T-helper 17 cell (primary cell): ENCODE measurements at places on chromosomes 13 and 19. TPM values are rescaled to one million over a fixed set of nuclear protein-coding genes. Genes with fewer than 3 reads are reported as not detected.

CLEC17A gene
- total RNA-seq: 0.34 TPM

CCL25 gene
- not detected for total RNA-seq

KLK1 gene
- not detected for total RNA-seq

CPAMD8 gene
- total RNA-seq: 1.1 TPM

GRCh38 chr19:35719402-35720162, 1.8 kb downstream of the KMT2B start:
- peak overlapping the region; percentile 72 for H3K27ac ChIP-seq
- DNase-seq: no peak
- no peaks in the 10 kb centered on the region for H3K27me3 ChIP-seq
- H3K4me3 ChIP-seq: peak overlapping the region; percentile 87
- H3K4me1 ChIP-seq: peaks cover 31% of the 10 kb centered on the region
- peaks cover 4% of the 10 kb centered on the region for H3K36me3 ChIP-seq

- H3K36me3 ChIP-seq: no peaks in the 10 kb centered on the region
- no peaks in the 10 kb centered on the region for H3K4me1 ChIP-seq
Observed at GRCh38 chr19:30518965-30519606, 146.9 kb downstream of the ZNF536 start.

- no peaks in the 10 kb centered on the region for H3K36me3 ChIP-seq
- DNase-seq: no peak
- H3K4me3 ChIP-seq: no peak overlapping the region
- peaks cover 42% of the 10 kb centered on the region for H3K4me1 ChIP-seq
- H3K27ac ChIP-seq: peak overlapping the region; percentile 11
Observed at GRCh38 chr19:6276447-6276846, 3.3 kb downstream of the MLLT1 start.

DNA sequence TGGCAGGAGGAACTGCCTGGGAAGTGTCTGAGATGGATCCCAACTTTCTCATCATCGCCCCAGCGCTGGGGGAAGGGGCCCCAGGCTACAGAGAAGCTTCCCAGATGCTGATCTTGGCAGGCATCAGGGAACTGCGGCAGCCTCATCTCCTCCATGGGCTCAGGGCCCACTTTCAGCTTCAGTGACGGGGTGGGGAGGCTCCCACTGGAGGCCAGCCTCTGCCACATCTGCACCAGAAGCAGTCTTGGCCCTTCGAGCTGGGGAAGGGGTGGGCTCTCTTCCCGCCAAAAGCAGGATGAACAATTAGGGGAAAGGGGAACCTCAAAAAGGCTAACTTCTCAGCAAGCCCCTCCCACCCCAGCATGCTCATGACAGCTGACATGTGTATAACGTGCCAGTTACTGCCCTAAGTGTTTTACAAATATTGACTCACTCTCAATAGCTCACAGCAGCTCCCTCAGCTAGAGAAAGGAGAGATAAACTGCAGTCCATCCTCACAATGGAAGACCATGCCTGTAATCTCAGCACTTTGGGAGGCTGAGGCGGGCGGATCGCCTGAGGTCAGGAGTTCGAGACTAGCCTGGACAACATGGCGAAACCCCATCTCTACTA, 7.1 kb upstream of the S1PR2 start:
- H3K36me3 ChIP-seq: no peaks in the 10 kb centered on the region
- peaks cover 18% of the 10 kb centered on the region for H3K4me1 ChIP-seq
- H3K4me3 ChIP-seq: peak overlapping the region; percentile 49
- no peak for DNase-seq

- no peaks in the 10 kb centered on the region for H3K4me1 ChIP-seq
- no peak overlapping the region for H3K27ac ChIP-seq
Observed at GRCh38 chr13:47397739-47398138, 500.9 kb upstream of the HTR2A start.

DNA sequence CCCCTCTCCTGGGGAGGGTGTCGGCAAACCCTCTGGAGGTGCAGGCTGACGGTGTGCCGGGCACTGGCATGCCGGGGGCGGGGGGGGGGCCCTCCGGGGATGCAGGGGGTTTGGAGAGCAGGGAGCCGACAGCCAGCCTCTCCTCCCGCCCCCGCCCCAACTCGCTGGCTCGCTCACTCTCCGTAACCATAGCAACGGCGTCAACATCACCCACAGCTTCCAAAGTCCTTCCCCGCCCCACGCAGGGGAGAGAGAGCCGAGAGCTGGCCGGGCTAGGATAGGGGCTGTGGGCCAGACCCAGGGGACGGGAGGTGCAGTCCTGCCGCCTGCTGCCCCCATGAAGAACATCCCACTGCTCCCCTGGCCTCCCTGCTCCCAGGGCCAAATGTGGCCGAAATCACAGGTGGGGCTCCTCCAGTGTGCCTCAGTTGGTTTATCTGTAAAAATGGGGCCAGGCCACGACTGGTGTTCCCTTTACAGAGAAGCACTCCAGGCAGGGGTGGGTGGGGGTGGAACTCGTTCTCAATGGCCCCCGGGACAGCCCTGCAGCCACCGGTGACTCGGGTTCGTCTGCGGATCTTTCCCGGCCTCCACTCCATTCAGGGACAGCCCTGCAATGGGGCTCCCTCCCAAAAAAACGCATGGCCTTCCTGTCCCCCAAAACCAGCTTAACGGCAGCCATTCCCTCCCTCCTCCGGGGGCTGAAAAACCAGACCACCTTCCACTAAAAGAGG, 3.2 kb downstream of the KLF16 start:
- peak overlapping the region; percentile 96 for H3K27ac ChIP-seq
- peak; percentile 45 for DNase-seq
- H3K4me1 ChIP-seq: peaks cover 33% of the 10 kb centered on the region
- no peaks in the 10 kb centered on the region for H3K27me3 ChIP-seq
